Kidney (tissue), 22 donors: ENCODE measurements at places on chromosomes 4 and X. TPM values are rescaled to one million over a fixed set of nuclear protein-coding genes. Genes with fewer than 3 reads are reported as not detected.

MAP7D3 gene
- polyA plus RNA-seq: 5.7 TPM

NAT8L gene
- polyA plus RNA-seq: 12.5 TPM

CTAG2 gene
- not detected for polyA plus RNA-seq

MTNR1A gene
- polyA plus RNA-seq: not detected

MAGEB16 gene
- not detected for polyA plus RNA-seq

GRCh38 chrX:52082578-52082977 lies 13.6 kb upstream of the MAGED4B start:
- DNase-seq: no peak

- DNase-seq: no peak
These were observed 101.5 kb upstream of the MAML3 start for GRCh38 chr4:140255467-140255866.

- DNase-seq: no peak
These were observed 55.8 kb upstream of the PITX2 start for GRCh38 chr4:110678517-110679227.

DNA sequence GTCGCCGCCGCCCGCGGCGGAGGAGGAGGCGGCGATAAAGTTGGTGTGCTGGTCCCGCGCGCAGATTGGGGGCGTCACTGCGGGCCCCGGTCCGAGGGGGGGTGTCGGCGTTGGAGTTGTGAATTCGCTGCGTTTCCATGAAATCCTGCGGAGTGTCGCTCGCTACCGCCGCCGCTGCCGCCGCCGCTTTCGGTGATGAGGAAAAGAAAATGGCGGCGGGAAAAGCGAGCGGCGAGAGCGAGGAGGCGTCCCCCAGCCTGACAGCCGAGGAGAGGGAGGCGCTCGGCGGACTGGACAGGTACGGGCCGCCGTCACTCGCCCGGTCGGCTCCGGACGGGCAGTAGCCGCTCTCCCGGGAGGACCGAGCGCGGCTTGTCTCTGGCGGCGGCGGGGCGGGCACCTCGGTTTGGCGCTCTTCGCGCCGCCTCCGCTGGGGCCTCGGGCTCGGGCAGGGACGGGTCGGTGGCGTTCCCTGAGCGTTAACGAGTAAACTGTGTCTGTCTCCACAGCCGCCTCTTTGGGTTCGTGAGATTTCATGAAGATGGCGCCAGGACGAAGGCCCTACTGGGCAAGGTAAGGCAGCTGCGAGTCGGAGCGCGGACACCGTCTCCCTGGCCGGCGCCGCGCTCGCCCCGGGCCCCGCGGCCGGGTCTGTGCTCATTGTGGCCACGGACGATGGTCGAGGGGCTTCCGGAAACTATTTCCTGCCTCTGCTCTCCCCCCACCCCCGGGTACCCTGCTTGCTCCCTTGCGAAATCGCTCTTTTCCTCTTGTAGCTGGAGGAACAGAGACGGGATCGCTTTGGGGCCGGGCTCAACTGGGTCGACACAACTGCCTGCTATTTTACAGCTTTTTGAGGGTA lies 658 bp downstream of the KDM6A start:
- peak; percentile 67 for DNase-seq

GRCh38 chrX:107825698-107826237 lies at the start of gene MID2:
TSS of gene MID2 (plus strand) at chrX:107825866. CDS start at chrX:107826427, 561 bp downstream.
- DNase-seq: peak; percentile 80

DNA sequence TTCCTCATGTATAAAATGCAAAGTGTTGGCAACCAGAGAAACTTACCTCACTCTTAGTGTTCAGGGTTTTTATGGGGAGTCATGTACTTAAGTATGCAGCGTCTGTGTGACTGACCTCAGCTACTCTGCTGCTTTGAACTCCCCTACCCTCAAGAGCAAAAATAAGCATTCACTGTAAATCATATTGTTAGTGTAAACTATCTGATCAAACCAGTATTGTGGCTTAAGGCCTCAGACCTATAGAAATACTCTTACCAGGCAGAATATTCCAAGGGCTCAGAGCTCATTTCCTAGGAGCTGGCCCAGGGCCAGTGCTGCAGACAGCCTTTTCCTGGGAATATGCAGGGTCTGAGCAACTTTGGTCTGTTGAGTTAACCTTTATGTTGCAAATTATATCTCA lies 453.1 kb downstream of the CCSER1 start:
- DNase-seq: peak; percentile 55

GRCh38 chr4:168598191-168598590 lies 101.3 kb downstream of the PALLD start:
- peak; percentile 13 for DNase-seq

DNA sequence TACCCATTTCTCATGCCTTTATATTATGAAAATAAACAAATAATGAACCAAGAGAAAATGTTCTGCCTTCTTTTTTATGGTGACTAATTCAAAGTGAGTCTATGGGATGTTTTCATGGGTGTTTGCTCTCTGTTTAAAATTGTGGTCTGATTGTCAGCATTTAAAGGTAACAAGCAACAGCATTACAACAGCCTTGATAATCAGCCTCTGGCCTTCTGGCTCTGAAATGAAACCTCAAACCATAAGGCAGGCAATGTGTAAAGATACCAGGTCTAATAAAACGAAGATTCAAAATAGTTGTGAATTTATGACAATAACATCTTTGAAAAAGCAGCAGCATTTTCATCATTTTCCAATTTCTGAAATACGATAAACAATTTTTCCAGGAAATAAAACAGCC lies 63.7 kb downstream of the FAM13A start:
- DNase-seq: no peak

DNA sequence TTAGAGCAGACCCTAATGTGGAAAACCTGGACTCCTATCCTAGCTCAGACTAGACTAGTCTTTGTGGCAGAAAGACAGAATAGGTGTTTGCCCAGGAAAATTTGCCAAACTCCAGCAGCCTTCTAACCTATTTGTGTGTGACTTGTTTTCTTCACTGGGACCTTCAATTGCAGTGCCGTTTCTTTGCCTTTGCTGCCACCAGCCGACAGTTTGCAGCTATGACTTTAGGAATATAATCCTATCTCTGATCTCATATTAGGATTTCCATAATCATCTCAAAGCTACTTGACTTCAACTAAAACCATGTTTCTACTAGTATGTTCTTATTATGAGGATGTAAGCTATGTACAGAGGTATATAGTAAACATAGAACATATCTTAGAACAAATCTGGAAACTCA lies 60.2 kb upstream of the PGAM4 start:
- DNase-seq: no peak

GRCh38 chr4:144614850-144615585 lies 30.9 kb upstream of the HHIP start:
- no peak for DNase-seq

DNA sequence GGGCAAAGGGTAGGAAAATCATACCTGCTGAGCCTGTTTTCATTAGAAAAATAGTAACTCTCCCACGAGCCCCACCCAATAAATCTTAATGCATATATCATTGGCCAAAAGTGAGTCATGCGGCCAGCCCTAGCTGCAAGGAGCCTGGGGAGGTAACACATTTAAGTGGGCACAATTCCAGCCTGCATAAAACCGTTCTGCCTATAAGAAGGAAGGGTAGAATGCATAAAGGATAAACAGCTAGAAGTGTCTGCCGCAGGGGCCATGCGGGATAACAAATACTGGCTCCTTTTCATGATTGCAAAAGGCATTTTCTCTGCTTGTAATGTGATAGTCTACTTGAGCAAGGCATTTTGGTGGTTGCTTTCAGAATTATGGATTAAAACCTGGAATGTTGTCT lies 37.1 kb downstream of the EFHC2 start:
- no peak for DNase-seq

- DNase-seq: no peak
These were observed 49.0 kb downstream of the AMMECR1 start for GRCh38 chrX:110268886-110269285.

DNA sequence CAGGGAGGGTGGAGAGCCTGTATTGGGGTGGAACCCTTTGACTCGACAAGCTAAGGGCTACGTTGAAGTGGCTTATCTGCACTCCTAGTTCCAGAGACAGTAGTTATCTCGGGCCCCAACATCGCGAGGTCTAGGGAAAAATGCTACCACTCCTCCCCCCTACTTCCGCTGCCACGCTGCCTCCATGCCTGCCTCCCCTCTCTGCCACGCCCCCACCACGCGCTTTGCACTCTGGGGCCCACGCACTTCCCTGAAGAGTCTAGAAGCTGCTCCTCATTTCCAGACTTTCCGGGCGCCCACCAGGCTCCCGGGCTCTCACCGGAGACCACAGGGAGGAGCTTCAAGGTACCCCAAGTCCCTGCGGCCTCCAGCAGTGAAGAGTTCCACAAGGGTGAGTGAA lies at the start of gene PASD1:
TSS of gene PASD1 (plus strand) at position 227 of the 400 bp plus-strand sequence. CDS start 37,879 bp downstream, outside the sequence.
- DNase-seq: no peak

- DNase-seq: no peak
These were observed 9.2 kb upstream of the BMP3 start for GRCh38 chr4:81021142-81021944.
